NCI-H2029 (cell line): ENCODE measurements at places on chromosomes 7 and 10.

DNA sequence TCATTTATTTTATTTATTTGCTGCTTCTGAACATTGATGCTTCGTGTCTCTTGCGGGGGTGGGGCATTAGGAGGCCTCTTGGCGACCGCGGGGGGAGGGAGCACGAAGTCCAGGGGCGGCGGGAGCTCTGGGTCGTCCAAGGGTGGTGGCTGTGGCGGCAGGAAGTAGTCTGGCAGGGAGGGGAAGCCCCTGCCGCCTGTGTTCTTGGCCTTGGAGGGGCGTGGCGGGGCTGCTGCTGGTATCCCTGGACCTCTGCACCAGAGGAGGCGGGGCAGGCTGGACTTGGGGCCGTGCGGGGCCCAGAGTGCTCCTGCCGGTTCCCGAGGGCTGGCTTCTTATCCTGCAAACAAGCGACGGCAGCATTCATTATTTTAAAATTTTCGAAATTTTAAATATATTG is 70.5 kb upstream of the ABI1 start:
- DNase-seq, result no peak

DNA sequence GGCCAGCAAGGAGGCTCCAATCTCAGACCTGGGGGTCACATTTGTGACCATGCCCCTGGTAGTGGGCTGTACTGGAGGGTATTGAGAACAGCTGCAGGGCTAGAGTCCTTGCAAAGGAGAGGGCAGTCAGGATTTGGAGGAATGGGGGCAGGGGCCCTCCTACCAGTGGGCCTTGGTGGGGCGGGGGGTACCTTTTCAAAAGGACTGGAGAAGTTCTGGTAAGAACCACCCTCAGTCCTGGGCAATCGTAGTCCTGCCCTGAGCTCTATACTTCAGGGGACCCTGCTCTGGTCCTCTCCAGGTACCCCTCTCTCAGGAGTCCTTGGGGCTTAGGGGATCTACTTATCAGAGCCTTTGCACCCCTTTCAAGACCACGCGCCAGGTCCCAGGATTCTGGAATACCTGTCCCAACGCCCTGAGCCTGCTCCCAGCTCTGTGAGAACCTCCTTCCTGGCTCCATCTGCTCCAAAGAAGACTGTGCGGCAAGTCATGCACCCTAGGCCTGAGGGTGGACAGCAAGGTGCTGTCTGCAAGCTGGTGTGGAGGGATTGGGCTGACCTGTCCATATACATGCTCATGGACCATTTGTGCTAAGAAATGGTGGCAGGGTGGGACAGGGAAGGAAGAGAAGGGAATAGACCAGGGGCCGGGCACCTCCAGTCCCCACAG is 134.1 kb upstream of the EEPD1 start:
- no peak for DNase-seq

GRCh38 chr7:151427705-151428377 is 12.1 kb downstream of the CRYGN start:
- peak; percentile 63 for DNase-seq

DNA sequence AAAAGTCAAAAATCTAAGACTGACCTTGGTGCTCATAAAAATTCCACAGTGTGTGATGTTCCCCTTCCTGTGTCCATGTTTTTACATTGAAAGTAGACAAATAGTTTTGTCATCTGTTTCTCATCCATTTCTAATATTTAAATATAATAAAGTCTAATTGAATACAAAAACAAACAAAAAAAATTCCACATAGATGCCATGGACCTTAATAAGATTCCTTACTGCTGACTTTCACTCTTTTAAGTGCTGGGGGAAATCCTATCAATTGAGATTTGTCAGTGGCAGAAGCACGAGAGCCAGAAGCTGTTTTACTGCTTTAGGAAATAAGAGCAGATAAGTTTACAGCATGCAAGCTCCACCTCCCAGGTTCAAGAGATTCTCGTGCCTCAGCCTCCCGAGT is 310.0 kb downstream of the ABCA13 start:
- DNase-seq, result no peak

DNA sequence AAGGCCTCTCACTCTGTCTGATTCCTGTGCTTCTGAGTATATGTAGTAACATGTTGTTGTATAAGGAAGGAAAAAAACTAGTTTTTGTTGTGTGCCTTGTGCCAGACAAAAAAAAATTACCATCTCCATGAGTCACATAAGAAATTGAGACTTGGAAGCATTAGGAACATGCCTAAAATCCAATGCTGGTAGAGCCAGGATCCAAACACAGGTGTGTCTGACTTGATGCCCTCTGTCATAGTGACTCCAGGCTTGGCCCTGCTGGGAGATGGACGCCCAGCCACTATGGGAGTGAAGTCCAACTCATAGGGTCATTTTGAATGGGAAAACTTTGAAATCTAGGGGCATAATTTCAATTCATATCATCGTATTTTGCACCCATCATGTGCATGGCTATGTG is 38.0 kb downstream of the PYROXD2 start:
- no peak for DNase-seq

- no peak for DNase-seq
These were observed 32.8 kb upstream of the SORCS3 start for GRCh38 chr10:104608091-104608828.

DNA sequence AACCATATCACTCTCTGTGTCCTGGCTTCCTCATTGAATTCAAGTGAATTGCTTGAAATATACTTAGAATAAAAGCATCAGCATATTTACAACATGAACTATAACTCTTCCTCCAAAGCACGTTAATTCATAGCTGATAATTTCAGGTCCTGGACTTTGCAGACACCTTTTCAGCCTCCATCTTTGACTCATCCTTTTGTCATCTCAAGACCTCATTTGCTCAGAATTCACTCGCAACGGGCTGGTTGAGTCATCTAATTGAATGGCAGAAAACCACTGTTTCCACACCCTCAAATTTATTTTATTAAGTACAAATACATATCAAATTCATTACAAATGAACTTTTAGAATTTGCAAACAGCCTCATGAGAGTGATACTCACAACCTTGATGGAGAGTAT is 545.7 kb downstream of the GATA3 start:
- no peak for DNase-seq

DNA sequence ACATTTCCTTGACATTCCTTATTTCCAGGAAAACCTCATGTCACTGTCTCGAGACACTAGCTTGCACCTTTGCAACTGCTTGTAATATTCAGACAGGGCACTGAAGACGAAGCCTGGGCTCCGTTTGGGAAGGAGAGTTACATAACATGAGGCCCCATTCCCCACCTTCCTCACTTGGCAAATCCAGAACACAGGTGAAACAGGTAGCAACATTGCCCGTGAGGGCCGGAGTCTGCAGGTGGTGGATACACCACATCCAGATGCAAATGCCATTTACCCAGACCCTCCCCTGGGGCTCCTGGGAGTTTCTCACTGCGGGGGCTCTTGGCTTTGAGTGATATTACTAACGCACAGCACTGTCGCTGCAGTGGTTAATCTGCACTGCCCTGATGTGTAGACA is 491.0 kb downstream of the PTPRN2 start:
- no peak for DNase-seq

DNA sequence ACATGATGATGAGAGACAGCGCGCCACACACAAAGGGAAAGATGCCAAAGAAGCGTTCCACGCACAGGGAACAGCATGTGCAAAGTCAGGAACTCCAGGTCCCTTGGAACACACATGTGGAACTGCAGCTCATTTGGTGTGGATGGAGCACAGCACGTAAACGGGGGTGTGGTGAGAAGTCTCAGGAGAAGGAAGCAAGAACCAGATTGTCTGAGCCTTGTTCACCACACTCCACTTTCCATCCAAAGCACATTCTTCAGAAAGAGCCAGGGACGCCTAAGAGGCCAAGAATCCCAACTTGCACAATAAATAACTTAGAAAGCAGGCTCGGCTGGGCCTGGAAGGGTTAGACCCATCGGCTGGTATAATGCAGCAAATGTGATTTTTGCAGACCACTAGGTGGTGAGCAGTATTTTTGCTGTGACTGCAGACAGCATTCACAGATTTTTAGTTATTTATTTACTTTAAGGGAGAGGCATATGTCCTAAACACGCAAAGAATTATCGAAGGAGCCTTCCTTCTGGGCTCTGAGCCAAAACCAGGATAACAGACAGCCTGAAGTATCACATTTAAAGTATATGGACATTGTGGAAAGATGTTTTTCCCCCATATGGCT is 27.9 kb upstream of the ASCC1 start:
- DNase-seq, result no peak

- no peak for DNase-seq
These were observed 468.6 kb upstream of the ZMIZ1 start for GRCh38 chr10:78600121-78600665.

- DNase-seq, result no peak
These were observed 34.8 kb downstream of the SLC25A13 start for GRCh38 chr7:96287132-96287531.

GRCh38 chr10:130910848-130911247 is 400.7 kb downstream of the TCERG1L start:
- no peak for DNase-seq

GRCh38 chr10:66819691-66820090 is 106.1 kb upstream of the LRRTM3 start:
- DNase-seq, result no peak

- no peak for DNase-seq
These were observed 486.0 kb upstream of the GALNT17 start for GRCh38 chr7:70645876-70646351.
